ENCODE measurements at places on chromosomes 11 and 22. TPM values are rescaled to one million over a fixed set of nuclear protein-coding genes. Genes with fewer than 3 reads are reported as not detected.

The ALDH3B2 gene
- not detected for total RNA-seq

The LSP1 gene
- 687 TPM for total RNA-seq

The CRKL gene
- total RNA-seq, result 87.2 TPM

The MTFP1 gene
- 34.5 TPM for total RNA-seq

The CLMP gene
- total RNA-seq, result 0.15 TPM

The SCO2 gene
- 10.5 TPM for total RNA-seq

The C11orf87 gene
- total RNA-seq, result not detected

The OR52D1 gene
- total RNA-seq, result not detected

The CDPF1 gene
- 9.2 TPM for total RNA-seq

The GGTLC3 gene
- total RNA-seq, result not detected

The NAV2 gene
- total RNA-seq, result 0.29 TPM

The CADM1 gene
- total RNA-seq, result 0.92 TPM

The NXPE2 gene
- total RNA-seq, result not detected

The CDC42EP2 gene
- 0.25 TPM for total RNA-seq

The CSNK1E gene
- total RNA-seq, result 74.3 TPM

All from activated CD4-positive, alpha-beta T cell treated with anti-CD3 and anti-CD28 coated beads, Interleukin-2, amount 10 ng/mL, durations not matched to agents 7 days and 5 days (primary cell).